NCI-H1105 treated with DMSO at 0.1 percent for 48 hours (cell line): ENCODE measurements at places on chromosomes 5 and 9.

DNA sequence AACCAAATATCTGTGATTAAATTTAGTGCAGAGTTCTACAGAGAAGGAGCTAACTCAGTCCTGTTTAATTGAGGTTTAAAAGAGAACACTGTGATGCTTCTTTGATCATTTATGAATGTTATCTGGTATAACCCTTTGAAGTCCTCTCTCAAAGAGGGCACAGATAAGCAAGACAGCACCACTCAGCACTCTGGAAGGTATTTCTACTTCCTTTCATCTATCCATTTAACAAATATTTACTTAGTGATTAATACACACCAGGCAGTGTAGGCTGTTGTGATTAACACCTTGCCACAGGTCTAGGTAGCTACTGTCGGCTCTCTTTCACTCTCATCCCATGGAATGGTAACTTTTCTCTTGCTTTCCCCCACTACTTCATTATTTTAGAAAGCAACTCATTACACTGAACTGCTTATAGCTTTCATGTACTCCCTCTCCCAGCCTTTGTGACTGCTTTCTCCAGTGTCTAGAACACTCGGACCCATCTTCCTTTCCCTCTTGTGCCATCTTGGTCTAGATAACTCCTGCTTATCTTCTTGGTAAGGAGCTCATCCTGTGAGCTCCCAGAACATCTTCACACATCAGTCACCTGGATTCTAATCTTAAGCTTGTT lies 54.7 kb downstream of the GLDC start:
- DNase-seq, result no peak

DNA sequence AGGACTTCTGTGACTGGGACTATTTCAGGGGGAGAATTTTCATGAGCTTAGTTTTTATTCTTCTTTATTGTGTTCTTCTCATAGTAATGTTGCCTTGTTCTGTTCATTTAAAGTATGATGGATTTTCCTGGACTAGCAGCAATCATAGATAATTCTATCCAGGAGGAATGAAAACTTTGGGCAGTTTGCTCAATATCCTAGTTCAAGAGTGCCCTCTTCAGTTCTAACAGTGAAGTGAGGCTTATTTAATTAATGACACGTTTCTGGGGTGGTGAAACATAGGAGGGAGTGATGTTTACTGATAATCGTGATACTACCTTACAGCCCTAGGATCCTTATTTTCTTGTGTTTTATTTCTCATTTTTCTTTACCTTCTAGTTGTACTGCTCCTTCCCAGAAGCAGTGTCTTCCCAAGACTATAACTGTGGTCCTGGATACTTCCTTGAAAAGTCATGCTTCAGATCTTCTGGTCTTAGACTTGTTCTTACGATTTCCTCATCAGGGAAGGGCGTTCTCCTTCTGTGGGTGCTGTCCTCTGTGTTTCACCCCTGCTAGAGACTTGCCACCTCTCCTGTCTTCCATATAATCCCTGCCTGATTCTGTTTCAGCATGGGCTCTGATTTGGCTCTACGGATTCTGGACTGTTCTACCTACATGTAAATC lies 57.4 kb downstream of the CFAP95 start:
- DNase-seq, result peak; percentile 12

DNA sequence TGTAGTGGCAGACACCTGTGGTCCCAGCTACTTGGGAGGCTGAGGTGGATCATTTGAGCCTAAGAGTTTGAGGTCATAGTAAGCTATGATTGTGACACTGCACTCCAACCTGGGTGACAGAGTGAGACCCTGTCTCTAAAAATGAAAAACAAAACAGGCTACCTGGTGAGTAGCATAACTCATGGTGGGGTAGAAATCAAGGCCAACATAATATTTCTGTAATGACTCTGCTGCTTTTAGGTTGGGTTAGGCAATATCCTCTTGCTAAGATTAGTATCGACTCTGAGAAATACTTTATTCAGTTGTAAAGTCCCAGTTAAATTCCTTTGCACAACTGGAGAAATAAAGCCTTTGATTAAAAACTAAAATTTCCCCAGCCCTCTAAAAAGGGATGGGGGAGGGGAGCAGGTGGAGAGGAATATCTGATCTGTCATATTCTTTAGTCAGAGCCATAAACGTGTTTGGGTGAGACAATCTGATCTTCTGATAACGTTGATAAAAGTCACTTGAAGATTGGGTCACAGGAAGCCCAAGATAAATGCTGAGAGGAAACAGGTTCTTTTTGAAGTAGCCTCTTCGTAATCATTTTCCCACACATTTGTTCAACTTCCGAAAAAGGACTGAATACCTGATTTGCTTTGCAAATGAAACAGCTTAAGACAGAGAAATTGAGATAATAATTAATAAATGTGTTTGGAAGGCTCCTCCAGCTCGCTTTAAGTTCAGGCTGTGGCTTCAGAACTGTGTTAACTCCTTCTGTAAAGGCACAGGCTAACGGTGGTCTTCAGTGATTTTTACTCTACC lies 14.9 kb downstream of the IL4 start:
- no peak for DNase-seq

- no peak for DNase-seq
Measured at GRCh38 chr5:14976486-14976885, 104.9 kb upstream of the ANKH start.

- no peak for DNase-seq
Measured at GRCh38 chr5:111933086-111933485, 176.1 kb upstream of the NREP start.

GRCh38 chr5:172417983-172418630 lies 36.2 kb downstream of the SH3PXD2B start:
- no peak for DNase-seq

GRCh38 chr5:83133797-83134196 lies 56.5 kb downstream of the XRCC4 start:
- DNase-seq, result no peak

DNA sequence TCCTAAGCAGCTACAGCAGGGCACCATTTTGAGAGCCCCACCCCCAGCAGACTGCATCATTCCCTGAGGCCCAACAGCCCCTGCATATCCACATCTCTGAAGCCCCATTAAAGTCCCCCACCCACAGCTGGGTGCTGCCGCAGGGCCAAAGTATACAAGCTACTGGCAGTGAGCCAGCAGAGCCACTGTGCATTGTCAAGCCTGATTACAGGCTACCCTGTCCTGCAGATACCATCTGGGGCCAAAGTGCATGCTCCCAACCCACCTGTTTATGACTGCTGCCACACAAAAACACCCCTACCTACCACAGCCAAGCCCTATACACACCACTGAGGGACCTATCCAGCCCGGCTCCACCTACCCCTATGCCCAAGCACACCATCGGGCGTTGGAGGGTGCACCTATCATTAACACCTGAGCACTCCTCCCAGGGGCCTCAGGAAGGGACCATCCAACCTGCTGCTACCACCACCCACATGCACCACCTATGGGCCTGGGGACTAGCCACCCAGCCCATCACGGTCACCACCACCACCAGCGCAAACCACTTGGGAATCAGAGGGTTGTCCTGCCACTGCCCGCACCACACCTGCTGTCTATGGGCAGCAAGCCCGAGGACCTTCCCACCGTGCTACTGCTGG lies 105.0 kb downstream of the PLPP1 start:
- DNase-seq, result peak; percentile 32

DNA sequence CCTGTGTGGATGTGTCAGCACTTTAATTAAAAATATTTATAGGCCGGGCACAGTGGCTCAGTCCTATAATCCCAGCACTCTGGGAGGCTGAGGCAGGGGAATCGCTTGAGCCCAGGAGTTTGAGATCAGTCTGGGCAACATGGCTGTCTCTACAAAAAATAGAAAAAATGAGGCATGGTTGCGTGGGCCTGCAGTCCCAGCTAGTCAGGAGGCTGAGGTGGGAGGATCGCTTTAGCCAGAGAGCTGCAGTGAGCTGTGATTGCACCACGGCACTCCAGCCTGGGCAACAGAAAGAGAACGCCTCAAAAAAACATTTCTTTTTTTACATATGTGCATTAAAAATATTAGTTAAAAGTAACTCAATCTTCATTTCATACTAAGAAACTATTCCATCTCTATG lies 6.2 kb downstream of the TBC1D9B start:
- no peak for DNase-seq

GRCh38 chr9:125558453-125559092 lies 148.4 kb downstream of the MAPKAP1 start:
- peak; percentile 74 for DNase-seq

GRCh38 chr9:27125030-27125429 lies 16.0 kb downstream of the TEK start:
- DNase-seq, result no peak

GRCh38 chr5:44774279-44774880 lies 34.4 kb upstream of the MRPS30 start:
- peak; percentile 71 for DNase-seq

DNA sequence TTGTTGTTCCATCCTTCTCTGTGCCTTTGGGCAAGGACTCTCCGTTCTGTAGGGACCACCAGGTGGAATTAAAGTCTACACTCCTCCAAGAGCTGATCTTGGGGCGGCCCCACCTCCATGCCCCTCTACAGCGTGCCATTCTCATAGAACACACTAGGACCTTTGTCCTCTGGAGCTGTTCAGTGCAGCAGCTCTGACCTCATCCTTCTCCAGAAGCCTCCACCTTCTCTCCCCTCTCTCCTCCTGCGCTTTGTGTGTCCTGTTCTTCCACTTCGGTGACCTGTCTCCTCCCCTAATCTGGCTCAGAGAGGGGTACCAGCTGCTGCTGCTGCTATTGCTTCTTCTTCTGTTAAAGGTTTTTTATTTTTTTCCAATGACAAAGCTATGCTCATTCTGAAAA lies 1.8 kb upstream of the MACROH2A1 start:
- no peak for DNase-seq

DNA sequence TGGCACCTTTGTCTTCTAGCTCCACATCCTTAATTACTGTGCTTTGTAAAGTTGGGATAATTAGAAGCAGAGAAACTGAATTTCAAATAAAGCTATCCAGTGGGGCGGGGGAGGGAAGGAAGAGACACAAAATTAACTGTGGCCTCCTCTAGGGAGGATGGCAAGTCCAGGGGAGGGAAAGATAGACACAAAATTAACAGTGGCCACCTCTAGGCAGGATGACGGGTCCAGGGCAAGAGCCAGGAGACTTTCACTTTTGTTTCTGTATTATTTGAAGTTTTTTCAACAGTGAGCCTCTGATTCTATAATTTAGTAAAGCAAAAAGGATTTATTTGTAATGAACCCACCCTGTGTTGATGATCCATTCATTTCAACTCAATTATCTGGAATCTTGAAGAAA lies 335.9 kb downstream of the MSX2 start:
- no peak for DNase-seq

GRCh38 chr9:131754846-131755245 lies 15.0 kb upstream of the RAPGEF1 start:
- DNase-seq, result peak; percentile 45

- DNase-seq, result no peak
Measured at GRCh38 chr9:85688361-85688760, 53.4 kb downstream of the AGTPBP1 start.

DNA sequence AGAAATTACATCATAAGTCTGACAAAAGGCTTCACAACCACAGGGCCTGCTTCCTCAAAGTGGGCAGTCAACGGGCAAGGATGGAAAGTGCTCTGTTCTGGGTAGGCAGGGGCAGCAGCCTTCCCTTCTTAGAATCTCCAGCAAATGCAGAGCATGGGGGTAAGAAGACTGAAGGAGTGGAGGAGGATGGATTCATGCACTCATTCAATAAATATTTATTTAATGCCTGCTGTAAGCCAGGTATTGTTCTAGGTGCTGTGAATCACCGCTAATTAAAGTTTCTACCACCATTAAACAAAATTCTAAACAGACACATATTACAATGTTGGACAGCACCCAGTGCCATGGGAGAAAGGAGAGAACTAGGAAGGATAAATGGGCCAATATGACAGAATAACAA lies 195.6 kb downstream of the ELAVL2 start:
- no peak for DNase-seq

DNA sequence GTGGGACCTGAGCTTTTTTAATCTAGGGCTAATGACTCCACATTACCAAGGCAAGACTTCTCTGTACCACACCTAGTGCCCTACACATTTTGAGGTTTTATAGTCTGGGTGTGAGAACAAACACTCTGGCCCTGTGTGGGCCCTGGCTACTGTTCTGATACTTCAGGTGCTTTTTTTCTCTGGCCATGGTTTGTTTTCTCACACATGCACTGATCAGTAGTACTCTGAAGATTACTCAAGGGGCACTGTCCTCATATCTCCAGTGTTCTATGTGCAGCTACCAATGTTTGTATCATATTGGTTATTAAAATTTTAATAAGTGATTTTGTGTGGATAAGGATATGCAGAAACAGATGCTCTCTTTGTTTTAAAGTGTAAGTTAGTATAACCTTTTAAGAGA lies 5.9 kb upstream of the C9orf40 start:
- no peak for DNase-seq

DNA sequence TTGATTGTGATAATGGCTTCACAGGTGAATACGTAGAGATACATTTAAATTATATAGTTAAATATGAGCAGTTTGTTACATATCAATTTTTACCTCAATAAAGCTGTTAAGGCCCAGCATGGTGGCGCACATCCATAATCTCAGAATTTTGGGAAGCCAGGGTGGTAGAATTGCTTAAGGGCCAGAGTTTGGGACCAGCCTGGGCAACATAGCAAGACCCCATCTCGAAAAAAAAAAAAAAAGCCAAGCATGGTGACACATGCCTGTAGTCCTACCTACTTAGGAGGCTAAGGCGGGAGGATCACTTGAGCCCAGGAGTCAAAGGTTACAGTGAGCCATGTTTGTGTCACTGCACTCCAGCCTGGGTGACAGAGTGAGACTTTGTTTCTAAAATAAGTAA lies 138.7 kb upstream of the TMEM161B start:
- DNase-seq, result no peak

DNA sequence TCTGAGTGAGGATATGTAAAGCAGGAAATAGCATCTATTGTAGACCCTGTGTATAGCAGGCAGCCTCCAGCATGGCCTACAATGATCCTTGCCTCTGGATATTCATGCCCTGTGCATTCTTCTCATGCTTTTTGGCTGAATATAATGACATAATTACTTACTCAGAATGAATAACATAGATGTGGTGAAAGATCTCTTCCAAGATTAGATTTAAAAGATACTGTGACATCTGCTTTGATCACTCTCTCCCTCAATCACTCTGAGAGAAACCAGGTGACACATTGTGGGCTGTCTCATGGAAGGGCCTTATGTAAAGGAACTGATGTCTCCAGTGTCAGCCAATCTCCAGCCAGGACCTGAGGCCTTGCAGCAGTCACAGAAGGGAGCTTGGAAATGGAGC lies 376.7 kb downstream of the DNAH5 start:
- no peak for DNase-seq

- no peak for DNase-seq
Measured at GRCh38 chr5:11443831-11444230, 460.4 kb downstream of the CTNND2 start.

DNA sequence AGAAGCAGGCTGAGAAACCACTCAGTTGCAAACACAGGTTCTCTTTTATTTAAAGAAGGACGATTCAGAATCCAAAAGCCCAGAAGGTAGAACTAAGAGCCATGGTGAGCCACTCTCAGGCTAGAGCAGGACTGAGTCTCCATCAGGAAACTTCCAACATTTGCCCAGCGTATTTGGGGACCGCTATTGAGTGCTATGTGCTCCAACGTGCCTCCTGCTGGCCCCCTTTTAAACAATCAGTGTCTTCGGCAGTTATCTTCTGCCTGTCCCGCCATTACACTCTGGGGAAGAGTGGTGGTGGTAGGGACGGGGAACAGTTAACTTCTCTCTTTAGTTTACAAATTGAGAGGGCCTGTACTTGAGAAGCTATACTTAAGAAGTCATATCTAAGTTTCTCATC lies 78.1 kb downstream of the DENND1A start:
- DNase-seq, result no peak
